ENCODE measurements at places on chromosomes 6 and 20. TPM values are rescaled to one million over a fixed set of nuclear protein-coding genes. Genes with fewer than 3 reads are reported as not detected.

DNA sequence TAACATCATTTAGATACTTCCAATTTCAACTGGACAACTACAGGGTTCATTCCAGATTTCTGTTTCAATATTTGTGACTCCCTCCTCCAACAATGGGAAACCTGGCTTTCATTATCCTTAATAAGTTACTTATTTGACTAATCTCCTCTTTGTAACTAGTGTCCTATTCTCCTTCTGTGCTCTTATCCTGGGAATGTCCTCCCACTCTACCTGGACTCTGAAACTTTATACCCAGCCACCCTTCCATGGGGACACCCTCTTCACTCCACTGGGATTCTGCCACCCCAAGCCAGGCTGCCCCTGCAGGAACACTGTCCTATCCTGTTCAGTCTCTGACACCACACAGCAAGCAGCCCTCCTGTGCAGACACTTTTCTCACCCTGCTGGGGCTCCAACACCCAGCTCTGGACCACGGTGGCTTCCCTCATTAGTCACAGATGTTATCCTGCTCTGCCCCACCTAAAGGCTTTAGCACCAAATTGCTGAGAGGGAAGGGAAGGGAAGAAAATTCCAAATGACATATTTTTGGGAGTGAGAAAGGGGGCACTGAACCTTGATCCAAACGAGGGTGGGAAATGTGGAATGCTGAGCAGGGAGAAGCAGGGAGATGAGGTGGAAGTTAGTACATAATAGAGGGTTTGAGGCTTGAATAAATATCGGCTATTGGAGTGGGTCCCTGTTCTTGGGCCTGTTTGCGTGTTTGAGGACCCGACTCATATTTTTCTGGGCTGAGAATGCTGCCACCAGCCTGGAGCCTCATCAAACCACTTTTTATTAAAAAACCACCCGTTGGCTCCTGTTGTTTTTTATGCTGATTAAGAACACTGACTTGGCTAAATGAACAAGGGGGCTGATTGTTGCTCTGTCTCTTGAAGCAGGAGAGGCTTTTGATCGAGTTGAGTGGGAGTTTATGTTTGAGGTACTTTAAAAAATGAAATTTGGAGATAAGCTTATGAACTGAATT, 54.0 kb upstream of the AKIRIN2 start:
- DNase-seq = no peak

MAP1LC3A gene
- total RNA-seq = 16.6 TPM

CDSN gene
- total RNA-seq = under 0.01 TPM

DNA sequence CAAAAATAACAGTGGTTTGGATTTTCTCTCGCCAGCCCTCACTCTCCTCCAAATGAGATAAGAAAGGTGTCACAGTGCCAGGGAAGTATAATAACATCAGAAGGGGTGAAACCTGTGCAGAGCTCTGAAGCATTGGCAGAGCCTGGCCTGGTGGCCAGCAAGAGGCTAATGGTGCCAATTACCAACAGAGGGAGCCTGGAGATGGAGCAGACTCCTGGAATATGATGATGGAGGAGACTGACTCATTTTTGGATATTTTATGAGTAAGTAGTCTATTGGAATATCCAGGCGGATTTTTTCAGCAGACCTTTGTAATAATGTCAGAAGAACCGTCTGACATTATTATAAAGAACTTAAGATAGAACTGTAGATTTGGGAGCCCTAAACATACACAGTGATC, 442.6 kb upstream of the MARCKS start:
- peak; percentile 80 for DNase-seq

DNA sequence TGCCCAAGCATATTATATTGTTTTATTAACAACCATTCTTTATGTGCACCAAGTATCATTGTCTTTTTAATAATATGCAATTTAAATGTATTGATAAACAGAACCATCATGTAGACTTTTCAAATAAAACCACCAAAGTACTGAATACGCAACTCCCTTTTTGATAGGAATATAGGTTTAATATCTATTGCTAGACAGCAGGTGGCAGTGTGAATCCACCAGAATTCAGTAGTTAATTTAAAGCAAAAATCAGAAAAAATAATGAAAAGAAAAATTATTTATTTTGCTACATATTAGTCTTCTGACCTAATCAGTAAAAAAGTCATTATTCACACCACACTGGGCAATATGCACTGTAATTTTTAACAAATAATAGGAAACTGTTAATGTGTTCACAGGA, 143.7 kb downstream of the KLHL32 start:
- peak; percentile 38 for DNase-seq

GRCh38 chr20:39850246-39850645, 838.8 kb downstream of the MAFB start:
- DNase-seq = no peak

STMND1 gene
- total RNA-seq = not detected

DNA sequence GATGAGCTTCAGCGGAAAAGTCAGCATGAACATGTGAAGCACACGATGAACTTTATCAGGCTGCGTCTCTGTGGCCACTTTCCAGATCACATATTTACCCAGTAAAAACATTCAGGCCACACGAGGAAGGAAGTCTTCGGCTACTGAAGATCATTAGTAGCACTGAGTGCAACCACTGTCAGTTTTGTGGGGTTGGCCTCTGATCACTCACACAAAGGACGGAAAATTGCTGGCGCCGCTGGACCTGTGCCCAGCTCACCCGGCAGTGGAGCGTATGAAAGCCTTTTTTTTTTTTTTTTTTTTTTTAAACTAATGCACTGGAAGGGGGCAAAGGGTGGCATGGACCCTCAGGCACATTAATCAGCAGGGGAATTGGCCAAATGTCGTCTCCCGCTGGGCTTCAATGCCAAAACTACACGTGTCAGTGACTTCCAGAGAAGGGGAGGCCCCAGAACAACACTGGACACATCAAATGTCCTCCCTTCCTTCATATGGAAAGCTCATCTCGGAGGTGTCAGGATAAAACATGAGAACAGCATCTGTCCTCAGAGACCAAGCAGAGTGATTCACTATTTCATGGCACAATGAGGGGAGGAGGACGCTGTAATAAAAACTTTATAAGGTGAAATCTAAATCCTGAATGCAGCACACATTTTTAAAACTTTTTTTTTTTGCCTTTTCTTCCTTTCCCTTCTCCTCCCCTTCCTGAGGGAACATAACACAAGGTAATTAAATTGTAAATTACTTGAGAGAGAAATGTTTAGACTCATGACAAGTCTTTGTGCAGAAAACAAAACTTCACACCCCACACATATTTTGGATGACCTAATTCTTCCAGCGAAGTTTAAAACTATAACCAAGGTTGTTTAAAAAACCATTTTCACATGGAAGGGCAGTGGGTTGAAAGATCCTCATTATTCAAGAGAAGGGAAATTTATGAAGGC, 223.4 kb downstream of the FOXC1 start:
- peak; percentile 94 for DNase-seq

HSPA1L gene
- total RNA-seq = 1.4 TPM

GRCh38 chr6:41422161-41422560, 86.8 kb downstream of the NCR2 start:
- no peak for DNase-seq

- DNase-seq = no peak
Measured at GRCh38 chr6:138107752-138108592, 753 bp upstream of the PERP start.

SLC12A5 gene
- total RNA-seq = 0.51 TPM

DNA sequence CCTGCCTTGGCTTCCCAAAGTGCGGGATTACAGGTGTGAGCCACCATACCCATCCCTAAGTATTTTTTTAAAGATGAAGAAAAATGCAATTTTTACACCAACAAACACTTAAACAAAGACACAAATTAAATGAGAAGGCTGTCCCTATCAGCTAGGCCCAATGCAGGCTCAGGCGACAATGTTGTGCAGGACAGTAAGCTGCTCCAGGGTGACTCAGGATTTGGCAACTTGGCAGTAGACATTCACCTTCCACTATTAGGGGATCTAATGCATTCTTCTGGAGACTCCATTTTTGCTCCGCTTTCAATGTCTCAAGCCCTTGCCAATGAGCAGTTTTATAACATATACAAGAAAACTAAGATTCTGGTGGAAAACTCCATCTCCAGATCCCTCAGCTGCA, 19.7 kb downstream of the NDRG3 start:
- no peak for DNase-seq

DEFB114 gene
- not detected for total RNA-seq

- no peak for DNase-seq
Measured at GRCh38 chr6:169881398-169881797, 130.0 kb downstream of the ERMARD start.

DNA sequence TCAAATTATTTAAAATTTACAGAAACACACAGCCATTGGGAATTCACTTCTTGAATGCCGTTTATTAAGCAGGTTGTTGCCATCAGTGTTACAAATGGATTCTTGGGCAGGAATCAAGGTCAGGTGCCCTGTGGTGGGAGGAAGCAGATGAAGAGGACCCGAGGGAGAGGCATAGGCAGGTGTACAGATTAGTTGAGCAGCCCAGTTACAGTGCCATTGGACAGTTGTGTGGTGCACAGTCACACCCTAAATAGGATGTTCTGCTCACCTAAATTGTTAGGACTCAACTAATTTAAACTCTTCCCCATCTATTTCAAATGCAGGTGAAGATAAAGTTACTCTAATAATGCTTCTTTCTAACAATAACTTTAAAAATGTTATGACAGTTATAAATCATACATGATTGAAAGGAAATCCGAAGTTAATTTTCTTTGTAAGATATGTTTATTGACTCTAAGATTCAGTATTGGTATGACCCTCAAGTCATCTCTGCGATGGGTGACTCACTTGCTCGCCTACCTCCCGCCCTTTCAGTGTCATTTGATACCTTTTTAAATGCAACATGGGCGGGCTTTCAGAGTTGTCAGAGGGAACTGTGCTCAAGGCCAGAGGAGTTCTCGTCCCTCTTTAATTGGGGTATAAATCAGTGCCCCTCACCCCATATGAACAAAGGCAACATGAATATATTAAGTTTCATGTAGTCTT, 35.1 kb downstream of the DSE start:
- DNase-seq = no peak

GRCh38 chr6:122657601-122658000, 47.4 kb downstream of the PKIB start:
- DNase-seq = no peak

GRCh38 chr6:130148181-130148580, 74.6 kb downstream of the SAMD3 start:
- DNase-seq = no peak

DNA sequence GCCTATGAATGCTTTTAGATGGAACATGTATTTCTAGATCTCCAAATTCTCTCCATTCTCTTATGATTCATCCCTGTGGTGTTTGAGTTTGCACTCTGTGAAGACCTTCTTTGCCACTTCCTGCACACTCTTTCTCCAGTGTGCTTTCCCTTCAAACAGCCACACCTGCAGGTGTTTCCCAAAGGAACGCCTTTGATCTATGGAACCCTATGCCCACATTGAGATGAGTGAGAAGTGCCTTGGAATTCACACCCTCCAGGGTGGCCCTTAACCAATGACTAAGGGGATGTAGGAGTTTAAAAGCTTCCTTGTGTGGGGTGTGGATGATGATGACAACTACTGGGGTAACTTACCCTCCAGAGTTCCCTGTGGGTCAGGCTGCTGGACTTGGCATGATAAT, 570.1 kb downstream of the DHX35 start:
- no peak for DNase-seq

SNX14 gene
- total RNA-seq = 127 TPM

GRCh38 chr6:144345451-144345850, 60.3 kb downstream of the UTRN start:
- peak; percentile 42 for DNase-seq

KIAA0408 gene
- total RNA-seq = not detected

- no peak for DNase-seq
Measured at GRCh38 chr6:140548366-140548765, 1173.9 kb upstream of the CITED2 start.

TMEM74B gene
- 0.26 TPM for total RNA-seq

DEFB132 gene
- not detected for total RNA-seq

DNA sequence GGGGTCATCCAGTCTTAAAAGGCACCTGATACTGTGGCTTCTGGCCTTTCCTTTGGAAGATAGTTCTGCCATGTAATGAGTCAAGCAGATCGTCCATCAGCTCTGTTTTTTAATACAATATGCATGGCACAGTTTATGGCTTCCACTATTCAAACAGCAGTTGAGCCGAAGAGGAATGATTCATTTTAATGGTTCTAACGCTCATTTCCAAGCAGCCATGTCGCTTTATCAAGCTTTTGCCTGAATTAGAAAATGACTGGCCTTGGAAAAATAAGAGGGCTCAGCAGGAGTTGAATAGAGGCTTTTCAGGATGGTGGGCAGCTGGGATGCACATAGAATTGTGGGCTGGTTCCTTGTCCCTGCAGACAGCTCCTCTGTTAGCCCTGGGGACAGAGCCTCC, 138.1 kb downstream of the SOBP start:
- no peak for DNase-seq

DNA sequence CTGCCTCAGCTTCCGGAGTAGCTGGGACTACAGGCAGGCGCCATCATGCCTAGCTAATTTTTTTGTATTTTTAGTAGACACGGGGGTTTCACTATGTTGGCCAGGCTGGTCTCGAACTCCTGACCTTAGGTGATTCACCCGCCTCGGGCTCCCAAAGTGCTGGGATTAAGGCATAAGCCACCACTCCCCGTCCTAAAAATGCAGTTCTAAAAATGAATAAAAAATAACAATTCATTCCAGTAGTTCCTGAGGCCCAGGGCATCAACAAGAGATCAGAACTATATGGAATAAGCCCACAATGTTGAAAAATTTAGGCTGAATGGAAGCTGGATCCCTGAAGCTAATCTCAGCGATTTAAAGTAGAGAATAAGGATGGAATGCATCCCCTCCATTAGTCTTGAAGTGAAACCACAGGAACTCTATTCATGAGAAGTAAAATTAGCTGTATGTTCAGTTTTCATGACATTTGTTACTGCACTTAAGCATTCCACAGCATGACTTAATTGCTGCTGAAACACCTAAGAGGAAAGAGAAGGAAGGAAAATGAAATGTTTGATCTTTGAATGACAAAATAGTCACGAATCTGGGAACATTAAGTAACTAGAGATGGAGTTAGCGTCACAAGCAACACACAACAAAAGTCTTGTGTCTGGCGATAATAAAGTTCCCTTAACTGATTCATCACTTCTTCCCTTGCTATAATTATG, 80.4 kb upstream of the RIPOR2 start:
- DNase-seq = no peak

DNA sequence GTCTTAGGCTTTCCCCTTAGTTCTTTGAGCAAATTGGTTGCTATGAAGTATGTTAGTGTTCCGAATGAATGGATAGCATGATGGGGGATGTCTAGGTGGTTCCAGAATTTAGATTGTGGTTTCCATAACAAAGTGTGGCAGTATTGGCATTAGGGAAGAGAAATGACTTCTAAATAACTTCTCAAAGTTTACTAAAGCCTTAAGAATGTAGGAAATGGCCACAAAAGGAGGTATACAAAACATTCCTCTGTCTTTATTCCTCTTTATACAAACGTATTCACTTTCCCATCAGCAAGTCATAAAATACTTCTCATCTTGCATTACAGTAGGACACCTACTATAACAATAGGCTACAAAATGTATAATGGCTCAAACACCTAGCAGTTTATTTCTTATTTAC, 279.6 kb downstream of the ESR1 start:
- DNase-seq = no peak

DNA sequence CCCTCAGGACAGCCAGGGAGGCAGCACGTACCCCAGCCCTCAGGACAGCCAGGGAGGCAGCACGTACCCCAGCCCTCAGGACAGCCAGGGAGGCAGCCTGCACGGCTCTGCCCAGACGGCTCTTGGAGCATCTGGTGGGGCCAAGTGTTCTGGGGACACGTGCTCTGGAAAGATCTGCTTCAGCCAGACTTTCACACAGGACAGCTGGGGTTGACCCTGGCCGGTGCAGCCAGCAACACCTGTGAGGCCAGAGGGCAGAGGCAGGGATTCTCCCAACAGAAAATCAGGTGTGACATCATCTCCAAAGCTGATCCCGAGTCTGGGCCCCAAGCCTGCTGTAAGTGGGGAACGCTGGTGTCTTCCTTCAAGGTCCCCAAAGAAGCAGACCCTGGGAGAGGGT, 55.5 kb upstream of the SLCO4A1 start:
- no peak for DNase-seq

Data from dermis microvascular lymphatic vessel endothelial cell (primary cell).